CD8-positive, alpha-beta memory T cell (primary cell): ENCODE measurements at places on chromosomes 1 and 21. TPM values are rescaled to one million over a fixed set of nuclear protein-coding genes. Genes with fewer than 3 reads are reported as not detected.

- H3K27ac ChIP-seq, result no peak overlapping the region
- no peaks in the 10 kb centered on the region for H3K36me3 ChIP-seq
- H3K4me1 ChIP-seq, result peaks cover 16% of the 10 kb centered on the region
- DNase-seq, result no peak
Observed at GRCh38 chr1:63326473-63327380, 4.4 kb downstream of the FOXD3 start.

GRCh38 chr21:41399246-41399800, 26.7 kb upstream of the MX1 start:
- no peak overlapping the region for H3K27ac ChIP-seq
- H3K36me3 ChIP-seq, result peaks cover 52% of the 10 kb centered on the region
- no peak overlapping the region for H3K4me3 ChIP-seq
- no peaks in the 10 kb centered on the region for H3K27me3 ChIP-seq
- no peak for DNase-seq
- no peaks in the 10 kb centered on the region for H3K4me1 ChIP-seq

DNA sequence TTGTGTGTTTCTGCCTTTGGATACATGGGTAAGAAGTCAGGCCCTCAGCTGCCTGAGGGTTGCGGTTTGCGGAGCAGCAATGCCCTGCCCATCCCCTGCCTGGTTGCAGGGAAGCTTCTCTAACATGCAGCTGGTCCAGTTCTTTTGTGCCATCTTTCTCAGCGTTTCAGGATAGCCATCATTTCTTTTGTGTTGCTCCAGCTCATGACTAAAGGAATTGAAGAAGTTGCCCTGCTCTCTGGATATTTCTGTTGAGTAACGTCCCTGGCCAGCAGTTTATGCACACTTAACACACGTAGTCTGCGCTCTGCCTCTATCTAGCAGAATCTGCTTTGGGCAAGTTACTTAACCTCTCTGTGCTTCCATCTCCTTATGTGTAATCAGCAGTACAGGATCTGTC, 62.1 kb downstream of the DOP1B start:
- no peak overlapping the region for H3K4me3 ChIP-seq
- H3K36me3 ChIP-seq, result peaks cover 23% of the 10 kb centered on the region
- no peak for DNase-seq
- no peaks in the 10 kb centered on the region for H3K4me1 ChIP-seq

GRCh38 chr1:47201179-47201578, 11.3 kb upstream of the PDZK1IP1 start:
- no peak for DNase-seq
- no peaks in the 10 kb centered on the region for H3K4me1 ChIP-seq
- H3K36me3 ChIP-seq, result no peaks in the 10 kb centered on the region

- DNase-seq, result no peak
- no peaks in the 10 kb centered on the region for H3K27me3 ChIP-seq
- H3K4me3 ChIP-seq, result no peak overlapping the region
- H3K4me1 ChIP-seq, result peaks cover 21% of the 10 kb centered on the region
Observed at GRCh38 chr1:58900396-58900795, 116.5 kb upstream of the JUN start.

GRCh38 chr1:175274368-175274767, 81.8 kb upstream of the KIAA0040 start:
- no peak for DNase-seq
- no peaks in the 10 kb centered on the region for H3K36me3 ChIP-seq
- no peaks in the 10 kb centered on the region for H3K4me1 ChIP-seq
- H3K27me3 ChIP-seq, result no peaks in the 10 kb centered on the region

DNA sequence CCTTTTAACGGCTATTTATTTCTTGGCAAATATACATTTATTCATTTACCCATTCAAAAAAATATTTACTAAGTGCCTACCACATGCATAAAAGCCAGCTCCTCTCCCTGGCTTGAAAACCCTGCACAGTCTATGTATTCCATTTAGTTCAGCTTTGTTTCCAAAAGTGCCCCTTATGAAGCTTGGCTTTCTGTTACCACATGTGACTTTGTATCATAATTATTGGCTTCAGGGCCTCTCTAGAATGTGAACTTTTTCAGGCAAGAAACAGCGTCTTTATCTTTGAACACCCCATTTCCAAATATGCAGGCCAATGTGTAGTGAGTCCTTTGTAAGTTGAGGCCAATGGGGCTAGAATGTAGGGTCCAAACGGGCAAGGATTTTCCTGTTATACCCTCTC, 69.4 kb downstream of the CACHD1 start:
- H3K27ac ChIP-seq, result no peak overlapping the region
- H3K4me1 ChIP-seq, result peaks cover 29% of the 10 kb centered on the region
- no peak overlapping the region for H3K4me3 ChIP-seq
- no peaks in the 10 kb centered on the region for H3K36me3 ChIP-seq
- DNase-seq, result no peak

DNA sequence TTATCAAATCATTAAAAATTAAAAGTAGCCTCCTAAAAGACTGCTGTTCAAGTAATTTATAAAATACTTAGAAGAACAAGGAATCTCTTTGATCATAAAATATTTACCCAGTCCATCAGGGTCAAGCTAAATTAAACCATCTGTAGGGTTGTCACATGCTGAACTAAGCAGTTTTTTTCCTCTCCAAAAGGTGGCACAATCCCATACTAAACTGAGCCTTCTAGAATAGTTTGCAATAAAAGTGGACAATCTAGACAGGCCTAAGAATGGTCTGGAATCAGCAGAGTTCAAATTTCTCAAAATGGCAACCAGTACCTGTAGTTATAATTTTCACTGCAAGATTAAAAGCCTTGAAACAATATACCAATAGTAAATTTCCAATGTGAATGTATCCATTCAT, 194.8 kb downstream of the EIF4G3 start:
- H3K4me1 ChIP-seq, result no peaks in the 10 kb centered on the region
- DNase-seq, result no peak
- no peaks in the 10 kb centered on the region for H3K36me3 ChIP-seq
- no peak overlapping the region for H3K4me3 ChIP-seq

DNA sequence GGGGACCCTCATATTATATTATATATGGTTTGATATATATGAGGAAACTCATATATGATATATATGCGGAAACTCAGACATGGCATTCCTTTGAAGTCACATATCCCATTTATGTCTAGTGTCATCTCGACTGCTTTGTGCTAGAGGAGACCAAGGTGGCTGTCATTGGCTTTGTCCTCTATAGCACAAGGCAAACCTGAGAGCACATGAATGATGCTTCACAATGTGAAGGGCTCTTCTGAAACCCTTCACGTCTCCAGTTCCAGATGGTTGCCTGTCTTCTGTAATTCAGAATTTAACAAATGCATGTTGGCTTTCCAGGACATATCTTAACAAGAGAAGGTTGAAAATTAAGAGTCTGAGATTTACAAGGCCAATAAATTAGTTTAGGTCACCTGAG, 303.6 kb downstream of the BARHL2 start:
- H3K36me3 ChIP-seq, result no peaks in the 10 kb centered on the region
- no peak overlapping the region for H3K4me3 ChIP-seq
- no peak overlapping the region for H3K27ac ChIP-seq
- DNase-seq, result no peak

DNA sequence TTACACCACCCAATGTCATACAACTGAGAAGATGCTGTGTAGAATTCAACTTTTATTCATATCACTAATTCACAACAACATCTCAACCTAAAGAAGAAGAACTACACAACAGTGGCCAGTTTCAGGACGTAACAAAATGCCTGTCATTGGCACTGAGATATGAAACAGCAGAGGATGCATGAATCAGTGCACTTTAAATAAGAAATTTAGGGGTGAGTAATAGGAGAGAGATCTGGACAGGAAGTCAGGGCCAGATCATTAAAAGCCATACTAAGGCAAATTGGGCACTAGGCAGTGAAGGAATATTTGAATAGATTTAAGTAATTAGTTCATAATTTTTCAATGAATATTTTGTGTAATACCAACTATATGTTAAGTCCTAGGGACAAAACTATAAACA, 510.5 kb downstream of the PLPP3 start:
- no peaks in the 10 kb centered on the region for H3K27me3 ChIP-seq
- no peak for DNase-seq
- H3K4me1 ChIP-seq, result no peaks in the 10 kb centered on the region
- no peak overlapping the region for H3K27ac ChIP-seq
- H3K4me3 ChIP-seq, result no peak overlapping the region

DNA sequence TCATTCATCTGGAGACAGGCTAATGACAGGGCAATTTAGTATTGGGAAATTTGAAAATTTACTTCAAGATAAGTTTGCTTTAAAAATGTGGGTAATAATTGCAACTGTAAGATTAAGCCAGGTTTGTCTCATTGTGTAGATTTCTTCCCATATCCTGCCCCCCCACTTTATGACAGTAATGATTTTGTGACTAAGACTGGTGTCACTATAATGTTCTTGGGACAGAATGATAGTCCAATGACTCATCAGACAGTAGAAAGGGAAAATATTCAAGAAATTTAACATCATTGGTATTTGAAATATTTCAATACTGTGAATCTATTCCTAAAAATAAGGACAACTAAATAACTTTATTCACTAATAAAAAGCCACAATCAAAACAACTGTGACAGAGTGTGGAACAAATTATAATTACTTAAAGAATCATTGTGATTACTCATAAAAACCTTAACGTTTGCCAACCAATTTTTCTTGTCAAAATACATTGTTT, 36.7 kb downstream of the FH start:
- no peaks in the 10 kb centered on the region for H3K27me3 ChIP-seq
- H3K4me1 ChIP-seq, result no peaks in the 10 kb centered on the region
- no peak for DNase-seq
- H3K27ac ChIP-seq, result no peak overlapping the region
- no peak overlapping the region for H3K4me3 ChIP-seq

DNA sequence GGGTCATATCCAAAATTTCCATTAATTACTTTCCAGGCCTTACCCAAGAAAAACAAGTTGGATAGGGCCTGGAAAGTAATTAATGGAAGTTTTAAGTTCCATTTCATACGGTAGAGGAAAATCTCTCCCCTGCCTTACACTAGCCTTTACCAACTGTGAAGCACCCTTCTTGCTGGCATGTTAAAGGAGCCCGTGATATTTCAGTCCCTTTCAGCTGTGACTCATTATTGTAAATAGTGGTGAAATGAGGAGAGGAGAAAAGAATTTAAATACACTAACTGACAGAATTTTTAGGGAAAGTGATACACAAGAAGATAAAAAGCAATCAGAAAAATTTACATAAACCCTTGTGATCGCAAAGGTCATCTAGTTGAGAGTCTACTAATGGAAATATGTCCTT, 20.3 kb upstream of the KAZN start:
- H3K4me3 ChIP-seq, result no peak overlapping the region
- DNase-seq, result no peak
- H3K36me3 ChIP-seq, result no peaks in the 10 kb centered on the region
- H3K4me1 ChIP-seq, result no peaks in the 10 kb centered on the region
- H3K27ac ChIP-seq, result no peak overlapping the region

DNA sequence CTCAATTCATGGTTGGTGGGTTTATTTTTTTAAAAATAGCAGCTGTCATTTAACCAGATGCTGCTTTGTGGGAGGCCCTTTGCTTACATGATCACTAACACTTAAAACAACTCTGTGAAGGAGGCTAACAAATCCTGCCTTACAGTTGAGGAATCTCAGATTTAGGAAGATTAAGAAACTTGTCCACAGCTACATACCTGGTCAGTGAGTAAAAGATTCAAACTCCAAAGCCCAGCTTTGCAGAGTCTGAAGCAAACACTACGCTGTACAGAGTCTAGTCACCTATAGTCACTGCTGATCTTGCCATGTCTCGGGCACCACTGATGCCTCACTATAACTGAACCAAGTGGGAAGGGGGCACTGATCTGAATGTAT, 535.4 kb downstream of the SMYD3 start:
- DNase-seq, result no peak
- H3K4me3 ChIP-seq, result no peak overlapping the region
- H3K36me3 ChIP-seq, result no peaks in the 10 kb centered on the region
- H3K27ac ChIP-seq, result no peak overlapping the region
- no peaks in the 10 kb centered on the region for H3K4me1 ChIP-seq
- H3K27me3 ChIP-seq, result no peaks in the 10 kb centered on the region

- H3K27me3 ChIP-seq, result no peaks in the 10 kb centered on the region
- H3K27ac ChIP-seq, result no peak overlapping the region
- peaks cover 8% of the 10 kb centered on the region for H3K4me1 ChIP-seq
Observed at GRCh38 chr1:61743431-61743705, 1.1 kb downstream of the PATJ start.

DNA sequence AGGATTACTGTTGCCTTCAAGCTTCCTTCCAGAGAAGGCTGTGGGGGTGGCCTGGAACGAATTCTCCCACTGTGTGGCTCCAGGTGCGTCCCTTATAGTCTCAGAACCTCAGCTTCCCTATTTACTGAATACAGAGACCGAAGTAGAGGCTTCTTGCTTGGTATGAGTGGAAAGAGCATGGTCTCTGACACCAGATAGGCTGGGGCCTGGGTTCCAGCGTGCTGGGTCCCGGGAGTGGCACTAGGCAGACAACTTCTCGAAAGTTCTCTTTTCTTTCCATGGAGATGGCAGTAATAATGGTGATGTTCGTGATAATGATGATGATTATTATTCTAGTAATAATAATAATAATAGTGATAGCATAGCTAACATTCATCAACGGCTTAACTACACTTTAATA, 161.7 kb downstream of the PTPRU start:
- H3K4me1 ChIP-seq, result no peaks in the 10 kb centered on the region
- H3K4me3 ChIP-seq, result no peak overlapping the region
- H3K27me3 ChIP-seq, result no peaks in the 10 kb centered on the region
- H3K36me3 ChIP-seq, result no peaks in the 10 kb centered on the region
- H3K27ac ChIP-seq, result no peak overlapping the region

- H3K27me3 ChIP-seq, result no peaks in the 10 kb centered on the region
- no peaks in the 10 kb centered on the region for H3K4me1 ChIP-seq
- H3K4me3 ChIP-seq, result no peak overlapping the region
- no peaks in the 10 kb centered on the region for H3K36me3 ChIP-seq
- no peak for DNase-seq
- H3K27ac ChIP-seq, result no peak overlapping the region
Observed at GRCh38 chr1:41870076-41870562, 48.6 kb downstream of the HIVEP3 start.

- DNase-seq, result no peak
- no peak overlapping the region for H3K4me3 ChIP-seq
- no peaks in the 10 kb centered on the region for H3K36me3 ChIP-seq
- H3K4me1 ChIP-seq, result no peaks in the 10 kb centered on the region
Observed at GRCh38 chr1:117321680-117322609, 45.3 kb upstream of the MAN1A2 start.

DNA sequence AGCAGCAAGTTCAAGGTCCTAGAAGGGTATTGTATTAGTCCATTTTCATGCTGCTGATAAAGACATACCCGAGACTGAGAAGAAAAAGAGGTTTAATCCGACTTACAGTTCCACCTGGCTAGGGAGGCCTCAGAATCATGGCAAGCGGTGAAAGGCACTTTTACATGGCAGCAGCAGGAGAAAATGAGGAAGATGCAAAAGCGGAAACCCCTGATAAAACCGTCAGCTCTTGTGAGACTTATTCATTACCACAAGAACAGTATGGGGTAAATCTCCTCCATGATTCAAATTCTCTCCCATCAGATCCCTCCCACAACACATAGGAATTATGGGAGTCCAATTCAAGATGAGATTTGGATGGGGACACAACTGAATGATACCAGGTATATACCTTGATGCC, 409.5 kb downstream of the NTNG1 start:
- no peak overlapping the region for H3K27ac ChIP-seq
- no peaks in the 10 kb centered on the region for H3K27me3 ChIP-seq
- H3K36me3 ChIP-seq, result no peaks in the 10 kb centered on the region

CRP gene
- total RNA-seq, result not detected

AZIN2 gene
- total RNA-seq, result 2.1 TPM

CRYAA gene
- total RNA-seq, result not detected

INSRR gene
- 0.07 TPM for total RNA-seq

SERTAD4 gene
- total RNA-seq, result not detected

NPHS2 gene
- total RNA-seq, result not detected
